ENCODE measurements at places on chromosomes 7 and 10.

GRCh38 chr7:124088590-124088989 is 55.7 kb upstream of the TMEM229A start:
- DNase-seq = no peak

- no peak for DNase-seq
Measured at GRCh38 chr7:82506702-82507101, 63.1 kb upstream of the CACNA2D1 start.

DNA sequence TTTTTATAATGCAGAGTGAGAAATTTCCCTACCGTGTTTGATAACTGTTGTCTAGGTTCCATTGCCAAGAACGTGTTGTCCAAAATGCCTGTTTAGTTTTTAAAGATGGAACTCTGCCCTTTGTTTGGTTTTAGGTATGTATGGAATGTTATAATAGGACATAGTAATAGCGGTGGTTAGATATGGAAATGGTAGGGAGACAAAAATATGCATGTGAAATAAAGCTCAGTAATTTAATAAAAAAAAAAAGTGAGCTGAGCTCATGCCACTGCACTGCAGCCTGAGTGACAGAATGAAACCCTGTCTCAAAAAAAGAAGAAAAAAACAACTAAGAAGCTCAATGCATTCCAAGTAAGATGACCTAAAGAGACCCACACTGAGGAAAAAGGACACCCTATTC is 72.9 kb downstream of the ZNF783 start:
- no peak for DNase-seq

GRCh38 chr7:157682946-157683746 is 346.3 kb downstream of the DNAJB6 start:
- no peak for DNase-seq

GRCh38 chr7:135277161-135277560 is 43.5 kb downstream of the STRA8 start:
- DNase-seq = no peak

GRCh38 chr7:93359520-93360198 is 127.5 kb downstream of the VPS50 start:
- no peak for DNase-seq

All from AG09309 (cell line).